ENCODE measurements at places on chromosomes 16 and 17.

DNA sequence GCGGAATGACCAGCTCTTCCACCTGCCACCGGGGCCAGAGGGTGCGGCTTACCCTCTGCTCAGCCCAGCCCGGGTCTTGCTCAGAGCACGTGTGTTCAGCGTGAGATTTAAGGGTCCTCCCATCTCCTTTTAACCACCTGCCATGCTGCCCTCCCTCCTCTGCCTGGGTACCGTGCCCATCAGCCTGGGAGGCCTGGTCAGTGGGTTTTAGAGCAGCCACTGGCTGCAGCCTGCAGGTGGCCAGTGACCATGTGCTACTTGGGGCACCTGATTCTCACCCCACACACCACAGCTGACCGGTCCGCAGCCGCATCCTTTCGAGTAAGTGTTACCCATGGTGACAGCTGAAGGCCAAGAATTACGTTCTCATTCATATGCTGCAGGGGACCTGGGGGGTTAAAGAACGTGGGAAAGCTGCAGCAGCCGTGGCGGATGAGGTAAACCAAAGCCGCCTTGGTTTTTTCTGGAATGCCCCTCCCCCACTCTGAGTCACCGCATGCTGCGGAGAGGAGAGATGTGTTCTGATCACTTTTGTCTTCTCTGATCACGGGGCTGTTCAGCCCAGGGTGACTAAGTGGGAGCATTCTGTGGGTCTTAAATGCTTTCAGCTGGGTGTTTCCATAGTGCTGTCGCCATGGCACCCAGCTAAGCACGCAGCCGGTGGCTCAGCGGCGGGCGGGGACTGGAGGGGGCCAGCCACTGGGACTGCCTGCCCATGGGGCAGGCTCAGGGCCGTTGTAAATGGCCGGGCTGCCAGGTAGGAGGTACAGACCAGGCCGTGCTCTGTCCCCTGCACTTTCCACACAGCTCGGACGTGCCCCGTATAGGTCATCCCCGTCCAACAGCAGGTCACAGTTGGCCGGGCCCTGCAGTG is 59.8 kb downstream of the BAIAP2 start:
- peak; percentile 92 for DNase-seq

- DNase-seq, result peak; percentile 23
Observed at GRCh38 chr16:85369741-85370528, 243.2 kb upstream of the GSE1 start.

- no peak for DNase-seq
Observed at GRCh38 chr16:61681124-61681523, 355.1 kb downstream of the CDH8 start.

GRCh38 chr16:88569614-88569984 is 604 bp upstream of the ZC3H18 start:
- no peak for DNase-seq

GRCh38 chr17:72004011-72004427 is 116.8 kb upstream of the SOX9 start:
- no peak for DNase-seq

GRCh38 chr17:82788206-82789001 is 36.5 kb downstream of the TBCD start:
- DNase-seq, result no peak

DNA sequence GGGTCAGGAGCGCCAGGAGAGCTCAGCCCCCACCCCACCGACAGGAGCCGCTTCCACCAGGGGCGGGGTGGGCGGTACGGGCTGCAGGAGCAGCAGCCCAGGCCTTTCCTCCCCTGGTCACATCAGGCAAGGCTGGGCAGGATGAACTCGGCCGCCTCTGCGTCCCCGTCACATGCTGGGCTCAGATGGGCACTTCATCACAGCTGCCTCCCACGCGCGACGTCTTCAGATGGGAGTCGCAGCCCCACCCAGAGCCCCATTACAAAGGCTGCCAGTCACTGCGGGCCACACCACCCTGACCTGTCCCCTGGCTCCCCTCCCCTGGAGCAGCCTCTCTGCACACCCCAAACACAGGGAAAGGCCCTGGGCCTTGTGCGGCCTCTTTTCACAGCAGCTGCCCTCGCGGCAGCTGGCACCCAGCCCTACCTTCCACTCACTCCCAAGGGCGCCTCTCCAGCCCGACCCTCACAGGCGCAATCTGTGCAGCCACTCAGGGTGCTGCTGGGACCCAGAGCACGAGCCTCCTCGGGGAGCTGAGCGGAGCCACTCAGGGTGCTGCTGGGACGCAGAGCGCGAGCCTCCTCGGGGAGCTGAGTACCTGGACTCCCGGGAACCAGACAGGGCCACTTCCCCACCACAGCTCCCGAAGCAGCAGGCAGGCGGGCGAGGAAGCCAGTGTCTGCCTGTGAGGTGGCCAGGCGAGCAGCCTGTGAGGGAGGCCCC is 4.7 kb downstream of the ZNF598 start:
- DNase-seq, result no peak

DNA sequence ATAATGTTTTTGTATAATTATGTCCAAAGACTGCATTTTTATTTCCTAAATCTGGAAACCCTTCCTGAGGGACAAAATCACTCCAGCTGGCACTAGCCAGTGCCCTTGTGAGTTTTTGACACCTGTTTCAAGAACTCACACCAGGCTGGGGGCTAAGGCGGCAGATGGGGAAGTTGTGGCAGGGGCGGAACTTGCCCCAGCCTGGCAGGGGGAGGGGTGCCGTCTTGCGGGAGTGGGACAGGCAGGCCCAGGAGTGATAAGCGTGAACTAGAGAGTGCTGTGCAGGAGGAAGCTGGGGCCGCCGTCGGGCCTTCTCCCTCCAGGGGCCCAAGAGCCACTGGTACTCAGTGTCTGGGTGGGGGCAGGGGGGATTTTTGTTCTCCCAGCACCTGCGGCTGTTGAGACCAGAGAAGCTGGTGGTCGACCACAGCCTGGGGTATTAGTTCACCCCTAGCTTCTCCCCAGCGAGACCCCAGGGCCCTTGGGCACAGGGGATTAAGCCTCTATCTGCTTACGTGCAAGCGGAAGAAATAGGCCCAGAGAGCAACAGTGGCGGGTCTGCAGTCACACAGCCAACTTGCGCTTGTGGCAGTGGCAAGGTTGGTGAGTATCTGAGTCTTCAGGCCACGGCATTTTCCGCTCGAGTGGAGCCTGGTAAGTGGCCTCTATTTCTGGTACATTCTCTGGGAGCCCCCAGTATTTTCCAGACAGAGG is 40.2 kb upstream of the PLCG2 start:
- DNase-seq, result peak; percentile 78

DNA sequence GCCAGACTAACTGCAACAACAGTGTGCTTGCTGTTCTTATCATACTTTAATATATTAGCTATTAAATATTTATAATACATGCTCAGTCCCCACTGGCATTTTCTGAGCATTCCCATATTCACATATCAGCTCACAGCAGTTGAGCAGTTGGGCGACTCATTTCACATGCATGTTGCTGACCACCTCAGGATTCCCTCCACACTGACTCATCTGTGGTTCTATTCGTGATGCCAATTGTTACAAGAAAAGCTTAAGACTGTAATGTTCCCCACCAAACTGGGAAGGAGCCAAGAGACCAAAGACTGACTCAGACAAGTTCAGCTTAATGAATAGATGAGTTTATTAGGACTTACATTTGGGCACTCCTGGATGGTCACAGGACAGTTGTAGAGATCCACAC is 100.3 kb upstream of the KIF2B start:
- DNase-seq, result no peak

DNA sequence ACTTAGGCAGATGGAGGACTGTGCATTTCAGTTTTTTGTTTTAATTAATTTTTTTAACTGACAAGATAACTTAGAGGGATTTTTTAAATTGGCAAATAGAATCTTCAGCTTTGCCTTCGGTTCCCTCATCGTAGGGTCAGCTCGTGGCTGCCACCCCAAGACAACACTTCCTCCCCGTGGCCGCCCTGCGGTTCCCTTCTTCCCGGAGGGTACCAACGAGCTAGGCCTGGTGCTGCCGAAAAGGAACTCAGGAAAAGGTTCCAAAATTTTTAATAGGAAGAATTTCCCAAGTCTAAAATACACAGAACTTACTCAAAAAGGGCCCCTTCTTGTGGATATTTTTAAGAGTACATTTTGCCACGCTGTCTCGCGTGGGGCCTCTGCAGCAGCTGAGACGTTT is 210.4 kb upstream of the CHMP6 start:
- no peak for DNase-seq

DNA sequence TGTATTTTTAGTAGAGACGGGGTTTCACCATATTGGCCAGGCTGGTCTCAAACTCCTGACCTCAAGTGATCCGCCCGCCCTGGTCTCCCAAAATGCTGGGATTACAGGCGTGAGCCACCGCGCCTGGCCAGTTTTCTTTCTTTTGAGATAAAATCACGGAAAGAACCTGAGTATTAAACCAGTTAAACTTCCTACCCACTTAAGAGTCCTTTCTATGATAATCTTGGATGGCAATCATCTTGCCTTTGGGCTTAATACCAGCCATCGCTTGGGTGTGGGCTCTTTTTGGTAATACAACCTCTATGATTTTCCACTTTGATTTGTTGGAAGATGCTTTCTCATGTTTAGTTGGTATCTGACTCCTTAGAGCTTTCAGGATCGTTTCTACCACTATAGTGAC is 24.0 kb downstream of the PITPNC1 start:
- DNase-seq, result no peak

DNA sequence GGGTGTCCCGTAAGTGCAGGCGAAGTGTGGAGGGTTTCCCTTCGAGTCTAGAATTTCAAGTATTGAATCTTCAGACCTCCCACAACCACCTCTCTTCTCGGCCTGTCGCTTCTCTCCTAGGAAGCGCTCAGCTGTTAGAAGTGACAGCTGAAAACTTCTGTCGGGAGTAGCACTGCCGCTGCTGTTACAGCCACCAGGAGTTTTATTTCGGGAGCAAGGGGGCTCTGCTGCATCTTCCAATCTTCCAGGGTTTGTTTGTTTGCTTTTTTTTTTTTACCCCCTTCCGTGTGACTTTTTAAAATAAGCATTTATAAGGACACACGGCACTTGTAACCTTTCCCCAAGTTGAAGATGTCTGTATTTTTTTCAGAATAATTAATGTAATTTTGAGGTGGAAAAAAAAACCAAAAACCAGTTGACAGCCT is 767 bp downstream of the RPS6KB1 start:
- no peak for DNase-seq

DNA sequence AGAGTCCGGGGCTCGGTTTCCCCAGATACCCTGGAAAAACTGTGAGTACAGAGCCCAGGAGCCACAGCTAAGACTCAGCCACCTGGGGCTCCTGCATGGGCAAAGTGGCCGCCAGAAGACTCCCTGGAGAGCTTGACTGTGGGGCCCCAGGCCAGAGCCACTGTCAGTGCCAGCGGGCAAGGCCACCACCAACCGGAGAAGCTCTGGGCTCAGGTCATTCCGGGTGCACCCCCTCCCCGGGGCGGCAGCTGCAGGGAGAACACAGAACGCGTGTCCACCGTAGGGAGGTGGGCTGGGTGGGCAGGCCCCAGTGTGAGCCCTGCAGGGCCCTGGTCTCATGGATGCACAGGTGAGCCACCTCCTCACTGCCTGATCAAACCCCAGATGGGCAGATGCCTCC is 22.3 kb upstream of the RBFOX3 start:
- DNase-seq, result no peak

GRCh38 chr17:60416368-60416925 is 5.8 kb upstream of the CHCT1 start:
- DNase-seq, result no peak

GRCh38 chr16:90015586-90016338 is 3.5 kb downstream of the DBNDD1 start:
- DNase-seq, result no peak

DNA sequence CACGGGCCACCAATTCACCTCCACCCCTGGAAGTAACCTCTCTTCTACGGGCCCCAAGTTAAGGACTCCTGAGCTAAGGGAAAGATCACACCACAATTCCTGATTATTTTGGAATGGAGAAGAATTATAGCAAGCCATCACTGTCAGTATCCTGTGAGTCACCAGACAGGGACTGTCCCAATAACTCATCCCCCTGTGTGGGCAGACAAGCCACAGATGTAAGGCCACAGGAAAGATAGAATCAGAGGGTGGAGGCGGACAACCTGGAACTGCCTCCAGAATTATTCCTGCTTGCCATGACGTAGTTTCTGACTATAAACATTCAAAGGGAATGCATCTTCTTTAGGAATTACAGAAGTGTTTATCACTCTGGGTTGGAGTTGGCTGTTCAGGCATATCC is 5.8 kb upstream of the MYO1D start:
- no peak for DNase-seq

GRCh38 chr17:63116228-63116627 is 150.2 kb downstream of the TANC2 start:
- DNase-seq, result no peak

DNA sequence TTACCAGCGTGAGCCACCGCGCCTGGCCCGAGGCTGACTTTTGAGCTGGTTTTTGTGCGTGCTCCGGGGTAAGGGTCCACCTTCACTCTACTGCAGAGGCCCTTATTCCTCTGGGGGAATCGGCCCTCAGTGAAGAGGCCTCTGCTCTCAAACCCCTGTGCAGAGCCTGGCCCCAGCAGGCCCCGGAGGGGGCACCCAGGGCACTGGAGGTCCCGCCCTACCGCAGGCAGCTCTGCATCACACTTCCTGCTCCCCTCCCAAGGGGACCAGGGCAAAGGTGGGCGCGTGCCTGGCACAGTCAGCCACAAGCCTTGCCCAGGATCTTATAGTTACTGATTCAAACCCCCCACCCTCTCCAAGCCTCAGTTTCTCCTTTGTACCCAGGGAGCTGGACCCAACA is 3.6 kb upstream of the UBE2I start:
- DNase-seq, result no peak

GRCh38 chr16:1082952-1083675 is 10.6 kb downstream of the SSTR5 start:
- DNase-seq, result no peak

DNA sequence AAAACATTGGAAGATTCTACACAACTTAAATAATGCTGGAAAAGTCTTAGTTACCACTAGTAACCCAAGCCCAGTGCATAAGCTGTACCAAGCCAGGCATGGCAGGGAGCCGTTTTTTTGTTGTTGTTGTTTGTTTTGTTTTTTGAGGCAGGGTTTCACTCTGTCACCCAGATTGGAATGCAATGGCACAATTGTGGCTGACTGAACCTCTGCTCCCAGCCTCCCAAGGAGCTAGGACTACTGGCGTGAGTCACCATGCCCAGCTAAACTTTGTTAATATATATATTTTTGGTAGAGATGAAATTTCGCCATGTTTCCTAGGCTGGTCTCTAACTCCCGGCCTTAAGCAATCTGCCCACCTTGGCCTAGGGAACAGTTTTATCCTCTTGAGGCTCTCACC is 564 bp upstream of the TMIGD1 start:
- no peak for DNase-seq

DNA sequence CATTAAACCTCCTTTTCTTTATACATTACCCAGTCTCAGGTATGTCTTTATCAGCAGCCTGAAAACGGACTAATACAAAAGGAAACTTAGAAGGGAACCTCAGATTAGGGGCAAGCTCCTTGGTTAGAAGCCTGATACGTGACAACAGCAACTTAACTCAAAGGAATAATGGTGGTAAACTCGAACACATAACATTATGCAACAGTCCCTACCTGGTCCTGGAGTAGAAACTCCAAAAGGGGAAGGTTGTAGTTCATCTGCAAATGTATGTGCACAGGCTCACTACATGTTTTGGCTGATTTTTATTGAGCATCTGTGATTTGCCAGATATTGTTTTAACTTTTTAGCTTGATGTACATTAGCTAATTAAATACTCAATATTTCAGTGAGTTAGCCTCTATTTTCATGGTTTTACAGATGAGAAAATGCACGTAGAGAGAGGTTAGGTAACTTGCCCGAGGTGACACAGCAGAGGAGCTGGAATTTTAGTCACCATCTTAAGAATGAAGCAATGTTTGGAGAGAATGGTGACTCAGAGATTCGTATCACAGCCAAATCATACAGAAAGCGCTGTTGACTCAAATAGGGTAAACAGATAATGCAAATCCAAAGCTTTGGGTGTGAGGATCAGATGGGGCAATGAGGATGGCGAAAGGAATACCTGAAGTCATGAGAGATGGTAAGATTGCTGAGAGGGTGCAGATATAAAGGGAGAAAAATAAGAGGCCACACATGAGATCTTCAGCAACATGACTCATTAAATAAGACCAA is 194.9 kb upstream of the RBFOX1 start:
- DNase-seq, result no peak
